Activated CD4-positive, alpha-beta T cell treated with anti-CD3 and anti-CD28 coated beads for 4 hours (primary cell): ENCODE measurements at places on chromosomes 1 and 21.
A peak's percentile ranks its signal among the peaks of the same experiment; 100 is the strongest.

DNA sequence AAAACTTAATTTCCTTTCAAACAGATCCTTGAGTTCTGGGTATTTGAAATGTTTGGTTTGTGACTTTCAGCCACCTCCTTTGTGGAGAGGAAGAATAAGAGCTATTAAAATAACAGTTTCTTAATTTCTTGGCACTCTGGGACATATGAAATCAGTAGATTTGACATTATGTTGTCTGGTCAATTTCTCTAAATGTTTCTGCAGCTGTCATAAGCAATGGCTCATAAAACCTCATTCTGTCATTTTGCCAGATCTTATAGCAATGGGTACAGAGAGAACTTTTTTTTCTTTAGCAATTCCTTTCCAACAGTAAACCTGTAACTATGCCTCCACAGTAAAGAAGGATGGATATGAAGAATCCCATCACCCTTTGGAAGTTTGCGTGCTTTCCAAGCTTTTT lies 52.6 kb downstream of the LAMC1 start:
- no peak for DNase-seq

DNA sequence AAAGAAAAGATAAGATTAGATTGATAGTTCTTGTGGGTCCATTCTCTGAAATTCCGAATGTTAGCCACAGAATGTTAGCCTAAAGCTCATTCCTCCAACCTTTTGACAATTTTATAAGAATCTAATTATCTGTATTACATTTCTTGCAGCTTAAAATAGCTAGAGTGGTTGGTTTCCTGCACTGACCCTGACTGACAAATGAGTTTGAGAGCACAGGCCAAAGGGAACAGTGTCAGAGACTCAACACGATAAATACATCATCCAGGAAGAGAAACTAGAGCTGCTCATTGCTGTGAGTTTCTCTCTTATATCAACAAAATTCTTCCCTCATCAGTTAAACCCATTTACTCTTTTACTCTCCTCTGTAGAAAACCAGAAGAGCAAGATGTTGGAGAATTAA lies 82.1 kb upstream of the PPM1J start:
- DNase-seq = no peak

- DNase-seq = no peak
Observed at GRCh38 chr1:245404527-245404926, 249.7 kb downstream of the KIF26B start.

DNA sequence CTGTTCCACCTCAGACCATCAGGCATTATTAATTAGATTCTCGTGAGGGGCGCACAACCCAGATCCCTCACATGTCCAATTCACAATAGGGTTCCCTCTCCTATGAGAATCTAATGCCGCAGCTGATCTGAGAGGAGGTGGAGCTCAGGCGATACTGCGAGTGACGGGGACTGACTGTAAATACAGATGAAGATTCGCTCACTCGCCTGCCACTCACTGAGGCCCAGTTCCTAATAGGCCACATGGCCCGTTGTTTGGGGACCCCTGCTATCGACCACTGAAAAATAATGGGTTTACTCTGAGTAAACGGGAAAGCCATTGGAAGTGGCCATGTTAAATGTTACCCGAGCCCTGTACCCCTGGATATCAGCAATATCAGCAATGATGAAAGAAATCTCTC lies 65.9 kb downstream of the GRIK1 start:
- DNase-seq = no peak

- DNase-seq = no peak
Observed at GRCh38 chr1:41367288-41367642, 6.0 kb downstream of the FOXO6 start.

DNA sequence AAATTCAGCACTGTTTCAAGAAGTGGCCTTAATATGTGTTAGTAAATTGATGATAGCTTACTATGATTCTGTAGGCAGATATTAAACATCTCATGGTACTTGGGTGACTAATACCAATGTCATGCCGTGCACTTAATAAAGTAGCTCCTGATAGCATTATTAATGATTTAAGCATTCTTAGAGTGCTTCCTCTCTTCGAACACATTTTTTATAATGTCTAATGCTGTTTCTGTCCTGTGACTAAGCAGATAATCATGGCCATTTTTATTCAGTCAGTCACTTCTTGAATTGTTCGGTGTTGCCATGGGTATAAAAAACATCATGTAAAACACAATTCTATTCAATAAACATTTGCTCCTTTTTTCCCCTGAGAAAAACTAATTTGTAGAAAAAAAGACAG lies 804.6 kb upstream of the ADGRL4 start:
- no peak for DNase-seq

DNA sequence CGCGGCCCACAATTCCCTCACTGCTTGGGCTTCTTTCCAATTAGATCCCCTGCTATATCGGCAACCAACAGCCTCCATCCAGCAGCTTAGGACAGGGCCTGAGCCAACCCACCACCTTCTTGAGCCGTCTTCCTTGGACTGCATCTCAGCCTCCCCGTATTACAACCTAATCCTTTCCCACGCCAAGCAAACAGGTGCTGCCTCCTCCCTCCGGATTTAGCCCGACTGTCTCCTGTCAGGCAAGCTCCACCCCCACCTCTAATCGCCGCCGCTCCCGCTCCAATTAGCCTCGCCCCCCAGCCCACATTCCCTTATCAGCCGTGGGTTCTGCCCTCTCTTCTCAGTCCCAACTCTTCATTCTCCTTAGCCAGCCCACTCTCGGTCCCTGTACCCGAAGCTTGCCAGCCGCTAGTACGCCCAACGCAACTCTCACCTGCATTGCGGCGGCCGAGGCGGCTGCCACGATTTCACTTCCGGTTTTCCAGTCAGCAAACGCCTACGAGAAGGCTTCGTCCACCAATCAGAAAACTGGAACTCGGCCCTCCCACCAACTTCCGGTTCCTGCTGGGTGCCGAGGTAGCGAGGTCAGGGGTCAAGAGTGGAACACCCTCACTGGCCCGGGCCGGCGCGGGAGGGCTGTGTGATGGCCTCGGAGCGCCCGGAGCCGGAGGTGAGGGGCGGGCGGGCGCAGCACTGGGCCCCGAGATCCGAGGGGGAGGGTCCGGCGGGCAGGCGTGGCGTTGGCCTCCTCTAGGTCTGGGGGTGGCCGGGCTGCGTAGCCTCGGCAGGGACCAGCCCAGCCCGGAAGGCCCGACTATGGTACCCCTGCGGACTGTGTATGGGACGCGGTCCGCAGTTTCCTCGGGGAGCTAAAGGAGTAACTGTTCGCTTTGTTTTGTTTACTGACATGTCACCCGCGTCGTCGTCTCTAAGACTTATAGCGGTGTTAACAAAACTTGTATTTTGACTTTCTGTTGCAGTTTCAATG lies at the start of the genes MED8 and SZT2:
TSS of gene MED8 (minus strand) at position 475 of the 988 bp plus-strand sequence. CDS start at position 439, 36 bp downstream.
TSS of gene SZT2 (plus strand) at position 574 of the 988 bp plus-strand sequence. CDS start at position 644, 70 bp downstream.
- DNase-seq = peak; percentile 93

DNA sequence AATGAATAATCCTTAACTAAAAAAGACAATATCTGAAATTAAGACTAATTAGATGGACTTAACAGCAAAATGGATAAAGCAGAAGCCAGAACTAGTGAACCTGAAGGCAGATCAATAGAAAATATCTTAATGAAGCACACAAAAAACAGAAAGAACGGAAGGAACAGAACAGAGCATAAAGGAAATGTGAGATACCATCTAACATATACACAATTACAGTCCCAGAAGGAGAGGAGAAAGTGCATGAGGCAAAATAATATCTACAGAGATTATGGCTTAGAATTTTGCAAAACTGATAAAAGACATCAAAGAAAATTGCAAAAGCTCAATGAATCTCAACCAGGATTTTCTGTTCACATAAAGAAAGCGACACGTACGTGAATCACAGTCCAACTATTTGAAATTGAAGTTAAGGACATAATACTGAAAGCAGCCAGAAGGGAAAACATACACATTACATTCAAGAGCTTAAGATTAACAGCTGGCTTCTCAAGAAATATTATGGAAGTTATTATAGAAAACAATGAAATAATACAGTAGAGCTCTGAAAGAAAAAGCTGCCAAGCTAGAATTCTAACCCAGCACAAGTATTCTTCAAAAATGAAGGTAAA lies 182.0 kb downstream of the CDC42BPA start:
- no peak for DNase-seq

- peak; percentile 60 for DNase-seq
Observed at GRCh38 chr1:39105061-39105840, 79.1 kb downstream of the NDUFS5 start.

GRCh38 chr1:207156095-207156494 lies 52.1 kb downstream of the C4BPA start:
- no peak for DNase-seq

- peak; percentile 82 for DNase-seq
Observed at GRCh38 chr21:45592208-45592619, 50.0 kb upstream of the SLC19A1 start.

DNA sequence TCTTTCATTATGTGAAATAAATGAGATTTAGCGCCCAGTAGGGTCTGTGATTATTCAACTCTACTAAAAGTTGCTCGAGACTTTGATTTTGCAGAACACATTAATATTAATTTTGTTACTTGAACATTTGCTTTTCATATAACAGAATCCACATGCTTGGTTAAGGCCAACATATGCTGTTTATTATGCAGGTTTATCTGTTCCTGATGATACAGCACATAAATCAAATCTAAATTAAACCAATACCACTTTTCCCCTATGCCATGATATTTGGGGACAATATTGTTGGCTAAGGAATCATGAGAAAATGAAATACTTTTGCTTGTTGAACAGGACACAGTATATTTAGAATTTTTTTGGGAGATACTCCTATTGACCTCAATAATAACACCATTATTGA lies 291.1 kb downstream of the USP25 start:
- DNase-seq = no peak

GRCh38 chr1:203196371-203196770 lies 9.9 kb upstream of the CHI3L1 start:
- DNase-seq = no peak

- no peak for DNase-seq
Observed at GRCh38 chr1:15371610-15372545, 37.8 kb upstream of the EFHD2 start.

GRCh38 chr1:117181630-117182041 lies 29.1 kb downstream of the VTCN1 start:
- DNase-seq = no peak

DNA sequence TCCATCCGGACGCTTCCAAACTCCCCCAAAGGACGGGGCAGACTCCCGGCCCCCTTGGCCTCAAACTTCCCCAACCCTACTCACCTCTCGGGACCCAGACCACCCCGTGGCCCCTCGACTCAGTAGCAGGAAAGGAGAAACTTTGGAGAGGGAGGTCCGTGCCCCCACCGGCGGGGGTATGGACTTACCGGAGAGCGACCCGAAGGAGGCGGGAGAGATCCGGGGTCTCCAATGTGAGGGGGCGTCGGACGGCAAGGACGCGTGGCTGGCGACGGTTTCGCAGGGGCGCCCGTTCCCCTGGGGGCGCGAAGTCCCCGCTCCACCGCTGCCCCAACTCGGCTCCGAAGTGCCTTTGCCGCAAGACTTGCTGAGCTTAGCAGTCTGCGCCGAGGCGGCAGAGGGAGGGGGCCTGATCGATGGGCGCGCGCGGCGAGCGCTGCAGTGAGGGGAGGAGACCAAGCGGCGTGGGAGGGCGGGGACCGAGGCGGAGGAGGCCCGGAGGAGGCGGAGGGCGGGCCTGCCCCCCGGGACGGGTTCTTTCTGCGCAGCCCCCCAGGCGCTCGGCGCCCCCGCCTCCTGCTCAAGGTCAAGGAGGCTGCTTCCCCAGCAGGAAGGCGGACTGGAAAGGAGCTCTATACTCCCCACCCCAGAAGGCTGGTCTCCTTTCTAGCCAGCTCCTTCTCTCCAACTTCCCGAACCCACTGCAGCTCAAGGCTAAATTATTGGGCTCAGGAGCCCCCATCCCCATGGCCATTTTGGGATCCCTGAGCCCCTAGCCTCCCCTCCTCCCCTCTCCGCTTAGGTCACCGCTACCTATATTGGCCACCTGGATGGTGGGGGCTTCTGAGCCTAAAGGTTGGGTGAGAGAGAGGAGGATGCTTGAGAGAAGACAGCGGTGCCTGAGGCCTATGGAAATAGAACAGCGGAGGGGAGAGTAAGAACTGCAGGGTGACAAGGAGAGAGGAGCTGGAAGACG lies at the start of gene SYT2:
TSS of gene SYT2 (minus strand) at position 385 of the 976 bp plus-strand sequence. CDS start 104,682 bp downstream, outside the sequence.
- no peak for DNase-seq

- no peak for DNase-seq
Observed at GRCh38 chr1:112063781-112064728, 74.6 kb upstream of the KCND3 start.

GRCh38 chr1:28592321-28593071 lies 431 bp downstream of the RAB42 start:
- no peak for DNase-seq

- DNase-seq = no peak
Observed at GRCh38 chr1:197980457-197980856, 63.3 kb downstream of the LHX9 start.

DNA sequence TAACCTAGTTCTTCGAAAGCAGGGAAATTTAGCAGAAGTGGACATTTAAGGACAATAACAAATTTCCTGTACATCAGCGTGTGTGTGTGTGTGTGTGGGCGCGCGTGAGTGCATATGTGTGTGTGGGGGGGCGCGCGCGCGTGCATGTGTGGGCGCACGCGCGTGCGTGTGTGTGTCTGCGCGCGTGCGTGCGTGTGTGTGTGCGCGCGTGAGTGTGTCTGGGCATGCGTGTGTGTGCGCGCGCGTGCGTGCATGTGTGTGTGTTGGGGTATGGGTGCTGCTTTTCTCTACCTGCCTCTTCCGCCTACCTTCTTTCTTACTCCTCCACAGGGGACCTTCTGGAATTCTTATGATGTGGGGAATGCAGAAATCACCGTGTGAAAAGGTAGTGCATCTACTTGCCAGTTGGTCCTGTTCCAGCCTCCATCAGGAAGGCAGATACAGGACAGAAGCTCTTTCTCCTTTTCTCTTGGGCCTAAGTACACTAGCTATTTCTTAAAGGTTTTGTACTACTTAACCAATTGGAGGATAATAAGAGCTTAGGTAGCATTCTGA lies 165.4 kb upstream of the KCNK2 start:
- no peak for DNase-seq
